ENCODE measurements at places on chromosomes 12 and 14.

- no peak for DNase-seq
Observed at GRCh38 chr14:21074398-21075272, 4.5 kb downstream of the ARHGEF40 start.

GRCh38 chr12:89349814-89350213 is 2.5 kb downstream of the DUSP6 start:
- DNase-seq = peak; percentile 78

GRCh38 chr12:92039046-92039445 is 106.6 kb downstream of the BTG1 start:
- DNase-seq = no peak

- DNase-seq = no peak
Observed at GRCh38 chr12:66962290-66962689, 283.4 kb upstream of the GRIP1 start.

DNA sequence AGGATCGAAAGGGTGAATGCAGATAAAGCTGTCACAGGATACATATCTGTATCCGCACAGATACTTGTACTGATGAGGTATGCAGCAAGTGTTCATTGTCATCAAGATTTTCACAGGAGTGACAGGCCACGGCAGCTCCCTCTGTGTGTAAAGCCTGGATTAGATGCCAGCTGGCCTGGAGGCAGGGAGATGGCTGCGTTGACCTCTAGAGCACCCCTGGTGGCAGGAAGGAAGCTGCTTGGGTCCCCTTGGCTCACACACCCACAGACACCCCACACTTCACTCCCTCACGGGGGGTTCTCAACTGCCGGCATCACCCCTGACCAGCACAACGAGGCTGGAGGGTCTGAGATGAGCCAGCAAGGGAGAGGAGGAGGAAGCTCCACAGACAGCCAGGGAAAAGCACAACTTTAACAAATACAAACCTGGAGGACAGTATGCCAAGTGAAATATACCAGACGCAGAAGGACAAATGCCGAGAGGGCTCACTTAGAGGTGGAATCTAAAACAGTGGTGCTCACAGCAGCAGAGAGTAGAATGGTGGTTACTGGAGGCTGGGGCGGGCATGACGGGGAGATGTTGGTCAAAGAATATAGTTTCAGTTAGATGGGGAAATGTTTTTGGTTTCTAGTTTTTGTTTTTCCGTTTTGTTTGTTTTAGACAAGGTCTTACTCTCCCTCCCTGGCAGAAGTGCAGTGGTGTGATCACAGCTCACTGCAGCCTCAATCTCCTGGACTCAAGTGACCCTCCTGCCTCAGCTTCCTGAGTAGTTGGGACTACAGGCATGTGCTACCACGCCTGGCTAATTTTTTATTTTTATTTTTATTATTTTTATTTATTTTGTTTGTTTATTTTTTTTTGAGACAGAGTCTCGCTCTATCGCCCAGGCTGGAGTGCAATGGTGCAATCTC is 45.7 kb downstream of the TEAD4 start:
- peak; percentile 15 for DNase-seq

DNA sequence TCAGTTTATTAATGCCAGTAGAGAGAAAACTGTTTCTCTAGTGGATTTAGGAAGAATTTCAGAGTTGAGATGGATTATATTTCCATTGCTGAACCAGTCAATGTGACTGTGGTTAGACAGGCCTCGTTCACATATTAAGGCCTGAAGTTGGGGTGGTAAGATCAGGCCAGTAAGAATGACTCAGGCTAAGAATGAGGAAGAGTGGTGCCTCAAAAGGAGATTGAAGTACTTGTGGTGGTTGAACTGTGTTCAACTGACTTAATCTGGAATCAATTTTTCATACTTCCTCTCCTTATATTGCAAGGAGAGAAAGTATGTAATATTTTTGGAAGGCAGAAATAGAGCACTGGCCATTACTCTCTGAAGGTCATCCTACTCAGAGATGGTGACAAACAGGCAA is 37.8 kb upstream of the ATF7IP start:
- peak; percentile 24 for DNase-seq

DNA sequence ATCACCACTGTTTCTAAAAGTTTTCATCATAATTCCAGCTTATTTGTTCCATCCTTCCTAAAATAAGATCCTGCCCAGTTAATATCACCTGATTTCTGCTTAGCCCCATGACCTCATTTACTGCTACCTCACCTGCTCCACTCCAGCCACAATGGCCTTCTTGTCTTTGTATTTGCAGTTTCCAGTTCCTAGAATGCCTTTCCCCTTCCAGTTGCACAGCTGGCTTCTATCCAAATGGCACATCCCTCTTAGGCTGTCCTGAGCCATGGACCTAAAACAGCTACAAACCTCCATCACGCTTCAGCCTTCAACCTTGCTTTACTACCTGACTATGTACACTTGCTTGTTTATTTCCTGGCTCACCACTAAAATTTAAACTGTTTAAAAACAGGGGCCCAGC is 6.5 kb upstream of the LGMN start:
- no peak for DNase-seq

DNA sequence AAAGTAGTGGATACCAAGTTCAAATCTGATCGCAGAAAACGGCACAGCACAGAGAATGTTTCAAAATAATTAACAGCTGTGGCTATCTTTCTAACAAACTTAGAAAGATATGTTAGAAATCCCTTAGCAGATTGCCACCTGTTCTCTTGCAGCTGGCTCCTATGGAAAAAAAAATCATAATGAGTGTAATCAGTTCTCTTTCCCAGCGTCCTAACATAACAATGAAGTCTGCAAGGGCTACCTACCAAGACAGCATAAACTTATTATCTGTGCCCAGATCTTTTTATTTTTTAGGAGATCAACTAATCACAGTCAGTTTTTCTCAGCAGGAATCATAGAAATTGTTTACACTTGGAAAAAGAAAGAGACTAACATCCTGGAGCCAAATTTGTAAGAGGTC is 358.6 kb upstream of the FOXG1 start:
- DNase-seq = no peak

GRCh38 chr12:95970905-95971304 is 25.2 kb downstream of the HAL start:
- DNase-seq = no peak
